Activated CD4-positive, alpha-beta T cell treated with anti-CD3 and anti-CD28 coated beads, Interleukin-2, amount 50 U/mL, for 24 hours (primary cell): ENCODE measurements at places on chromosomes 2 and 18.

GRCh38 chr2:60891180-60891579 lies 9.8 kb downstream of the REL start:
- DNase-seq, result no peak

- DNase-seq, result no peak
Observed at GRCh38 chr2:182300608-182301007, 126.2 kb downstream of the PDE1A start.

DNA sequence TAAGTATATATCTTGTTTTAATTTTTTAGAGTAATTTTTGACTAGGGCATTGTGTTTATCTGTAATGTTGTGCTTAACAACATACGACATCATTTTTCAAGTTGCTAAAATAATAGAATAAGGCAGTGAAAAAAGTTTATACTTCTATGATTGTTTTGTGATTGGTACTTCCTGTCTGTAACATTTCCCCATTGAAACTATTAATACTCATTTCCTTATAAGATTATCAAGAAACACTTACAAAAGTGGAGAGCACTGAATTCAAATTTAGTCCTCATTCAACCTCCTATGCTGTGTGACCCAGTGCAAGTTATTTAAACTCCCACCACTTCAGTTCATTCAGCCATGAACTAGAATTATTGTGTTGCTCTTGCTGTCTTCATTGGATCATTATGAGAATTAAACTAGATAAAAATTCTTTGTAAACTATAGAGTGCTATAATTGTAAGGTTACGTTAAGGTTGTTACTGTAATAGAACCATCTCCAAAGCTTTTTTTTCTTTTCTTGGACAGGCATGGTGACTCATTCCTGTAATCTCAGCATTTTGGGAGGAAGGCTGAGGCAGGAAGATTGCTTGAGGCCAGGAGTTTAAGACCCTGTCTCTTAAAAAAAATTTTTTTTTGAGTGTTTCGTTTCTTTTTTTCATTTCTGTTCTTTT lies 2.8 kb downstream of the ETAA1 start:
- DNase-seq, result no peak

DNA sequence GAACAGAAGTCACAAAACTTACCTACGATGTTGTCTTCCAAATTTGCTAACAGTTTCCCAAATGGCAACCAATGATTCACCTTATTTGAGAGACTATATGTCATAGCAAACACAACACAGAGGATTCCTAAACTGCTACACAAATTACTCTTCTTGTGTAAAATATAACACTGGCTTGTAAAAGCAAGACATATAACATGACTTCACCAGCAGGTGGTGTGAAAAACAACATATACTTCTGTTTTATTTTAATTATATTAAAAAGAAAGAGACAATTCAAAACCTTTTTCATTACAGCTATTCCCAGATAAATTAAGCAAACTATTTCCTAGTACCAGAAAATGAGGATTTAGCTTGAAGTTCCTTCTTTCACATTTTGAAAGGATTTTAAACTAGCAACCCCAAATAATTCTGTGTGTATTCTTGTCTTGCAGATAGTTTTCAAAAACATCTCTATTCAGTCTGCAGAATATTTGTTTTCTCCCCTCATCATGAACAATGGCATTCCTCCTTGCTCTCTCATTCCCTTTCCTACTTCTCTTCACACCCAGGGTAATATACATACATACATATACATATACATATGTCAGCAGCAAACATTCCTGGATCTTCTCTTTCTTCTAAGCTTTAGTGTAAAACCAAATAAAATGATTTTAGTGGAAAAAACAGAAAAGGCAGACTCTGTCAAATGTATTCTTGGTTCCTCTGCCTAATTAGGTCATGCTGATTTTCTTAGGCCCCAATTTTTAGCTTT lies 62.1 kb downstream of the SCN3A start:
- no peak for DNase-seq

GRCh38 chr18:50518787-50519546 lies 40.9 kb upstream of the MAPK4 start:
- no peak for DNase-seq

DNA sequence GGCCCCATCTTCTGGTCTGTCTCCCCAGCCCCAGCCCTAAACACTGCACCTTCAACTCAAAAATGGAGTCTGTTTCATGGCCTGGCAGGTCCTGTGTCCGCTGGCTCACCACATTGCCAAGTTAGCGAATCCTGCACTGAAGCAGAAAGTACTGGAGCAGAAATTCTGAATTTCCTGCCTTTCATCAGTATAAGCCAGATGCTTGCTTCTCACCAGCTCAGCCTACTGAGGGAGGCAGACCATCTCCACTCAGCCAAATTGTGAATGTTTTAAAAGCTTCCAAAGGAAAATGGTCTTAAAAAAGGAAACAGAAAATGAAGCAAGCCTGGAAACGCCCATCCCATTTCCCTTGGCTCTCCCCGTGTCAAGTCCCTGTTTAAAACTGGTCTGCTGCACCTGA lies 157.8 kb downstream of the C1D start:
- no peak for DNase-seq

DNA sequence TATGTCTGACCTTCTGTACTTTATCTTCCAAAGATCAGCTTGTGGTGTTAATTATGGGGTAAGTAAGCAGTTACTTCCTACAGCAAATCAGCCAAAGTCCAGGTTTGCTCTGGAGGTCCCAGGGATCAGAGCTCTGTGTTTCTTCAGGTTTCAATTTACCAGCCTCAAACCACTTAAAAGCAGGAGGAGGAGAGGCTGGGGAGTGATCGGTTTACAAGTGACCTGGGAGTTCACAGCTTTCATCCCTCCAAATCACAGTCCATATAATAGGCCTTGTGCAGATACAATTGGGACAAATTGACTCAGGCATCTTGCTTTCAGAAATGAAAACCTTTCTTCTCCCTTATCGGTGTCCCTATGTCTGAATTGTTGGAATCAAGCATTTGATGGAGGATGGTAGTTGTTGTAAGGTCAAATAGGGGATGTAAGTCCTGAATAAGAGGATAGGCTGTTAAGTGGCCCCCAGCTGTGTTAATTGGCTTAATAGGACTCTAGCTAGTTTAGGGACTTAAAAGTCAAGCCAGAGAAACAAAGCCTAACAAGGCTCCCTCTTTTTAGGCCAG lies 188.0 kb upstream of the NT5C1B start:
- no peak for DNase-seq

DNA sequence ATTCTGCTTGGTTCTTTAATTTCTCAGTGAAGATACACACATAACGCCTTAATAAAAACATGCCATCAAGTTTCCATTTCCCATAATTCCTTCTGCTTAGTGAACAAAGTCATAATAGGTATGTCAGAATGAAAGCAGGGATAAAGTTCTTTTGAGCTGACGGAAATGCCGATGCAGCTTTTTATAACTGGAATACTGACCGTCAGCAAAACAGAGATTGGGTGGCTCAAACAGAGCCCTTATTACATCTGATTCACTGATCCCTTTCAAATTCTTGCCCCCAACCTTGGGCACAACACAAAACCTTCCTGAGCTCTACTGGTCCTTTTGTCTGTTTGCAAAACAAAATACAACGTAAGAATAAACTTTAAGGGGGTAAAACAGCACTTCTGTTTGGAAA lies 140.4 kb downstream of the CDH2 start:
- no peak for DNase-seq

- DNase-seq, result no peak
Observed at GRCh38 chr2:225010804-225011203, 31.5 kb downstream of the DOCK10 start.

- DNase-seq, result no peak
Observed at GRCh38 chr18:64712035-64712434, 563.1 kb upstream of the LINC00305 start.

- DNase-seq, result no peak
Observed at GRCh38 chr18:78741381-78742217, 238.0 kb upstream of the SALL3 start.

GRCh38 chr2:18987592-18988073 lies 370.8 kb downstream of the OSR1 start:
- no peak for DNase-seq

DNA sequence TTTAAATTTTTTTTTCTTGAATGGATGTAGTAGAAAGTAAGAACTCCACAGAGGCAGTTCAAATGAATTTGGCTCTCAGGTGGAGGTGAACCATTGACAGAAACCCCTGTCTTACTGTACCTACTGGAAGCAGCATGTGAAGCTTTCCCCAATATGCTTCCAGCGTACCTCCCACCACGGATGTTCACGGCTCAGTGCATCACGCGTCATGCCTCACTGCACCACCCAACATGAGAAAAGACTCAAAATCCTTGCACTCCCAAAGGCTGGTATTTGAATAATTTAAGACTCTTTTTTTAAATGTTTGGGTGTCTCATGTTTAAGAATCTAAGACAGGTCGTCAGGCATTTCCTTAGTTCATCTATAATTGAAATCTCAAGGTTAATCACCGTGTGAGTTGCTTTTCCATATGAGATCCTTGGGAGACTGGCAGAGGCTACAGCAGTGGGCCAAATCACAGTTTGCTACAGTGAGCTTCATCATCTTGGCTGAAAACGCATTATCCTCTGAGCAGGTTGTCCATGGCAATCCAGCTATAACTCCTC lies 846.4 kb downstream of the DCDC2C start:
- no peak for DNase-seq

- DNase-seq, result no peak
Observed at GRCh38 chr18:70523792-70524182, 234.9 kb downstream of the SOCS6 start.

- DNase-seq, result no peak
Observed at GRCh38 chr2:216119146-216119545, 10.0 kb downstream of the XRCC5 start.

GRCh38 chr2:167368371-167368770 lies 480.1 kb downstream of the XIRP2 start:
- no peak for DNase-seq

- no peak for DNase-seq
Observed at GRCh38 chr2:1619556-1619955, 124.8 kb downstream of the PXDN start.

- no peak for DNase-seq
Observed at GRCh38 chr18:267380-267687, 513 bp downstream of the THOC1 start.

- DNase-seq, result no peak
Observed at GRCh38 chr2:64595397-64596176, 58.1 kb downstream of the SERTAD2 start.

- no peak for DNase-seq
Observed at GRCh38 chr18:24632158-24632988, 171.9 kb downstream of the HRH4 start.

GRCh38 chr2:109516445-109517117 lies 97.2 kb downstream of the SEPTIN10 start:
- no peak for DNase-seq

DNA sequence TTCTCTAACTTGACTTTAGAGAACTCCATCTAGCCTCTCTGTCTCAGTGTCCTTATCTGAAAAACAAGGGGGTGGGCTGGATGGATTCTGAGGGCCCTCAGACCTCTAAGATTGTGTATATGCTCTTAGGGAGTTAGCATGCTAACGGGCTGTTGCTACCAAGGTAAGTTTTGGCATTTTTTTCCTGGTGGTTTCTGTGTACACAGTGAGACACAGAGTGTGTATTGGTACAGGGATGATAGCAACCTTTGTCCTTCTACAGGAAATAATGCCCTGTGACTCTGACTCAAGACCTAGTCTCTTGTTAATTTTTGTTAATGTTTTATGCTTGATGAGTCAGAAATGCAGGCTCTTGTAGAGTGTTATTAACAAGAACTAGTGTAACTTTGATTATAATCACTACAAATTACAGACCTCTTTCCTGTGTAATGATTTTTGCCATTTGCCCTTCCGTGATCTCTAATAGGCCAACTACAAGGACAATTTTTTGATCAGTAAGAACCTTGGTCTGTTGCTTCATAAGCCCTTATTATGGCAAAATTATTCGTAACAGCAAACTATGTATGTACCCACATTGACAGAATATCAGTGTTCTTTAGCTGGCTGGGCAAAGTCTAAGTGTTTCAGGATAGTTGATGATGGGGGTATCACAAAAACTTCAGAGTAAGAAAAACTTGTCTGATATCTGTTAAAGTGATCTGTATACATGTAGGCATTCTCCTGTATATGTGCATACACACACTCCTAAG lies 89.7 kb downstream of the SPTBN1 start:
- DNase-seq, result no peak

GRCh38 chr2:12897181-12897580 lies 180.4 kb downstream of the TRIB2 start:
- DNase-seq, result no peak

- no peak for DNase-seq
Observed at GRCh38 chr2:105581555-105581944, 163.2 kb upstream of the NCK2 start.

- no peak for DNase-seq
Observed at GRCh38 chr18:49378458-49378857, 82.0 kb downstream of the DYM start.

DNA sequence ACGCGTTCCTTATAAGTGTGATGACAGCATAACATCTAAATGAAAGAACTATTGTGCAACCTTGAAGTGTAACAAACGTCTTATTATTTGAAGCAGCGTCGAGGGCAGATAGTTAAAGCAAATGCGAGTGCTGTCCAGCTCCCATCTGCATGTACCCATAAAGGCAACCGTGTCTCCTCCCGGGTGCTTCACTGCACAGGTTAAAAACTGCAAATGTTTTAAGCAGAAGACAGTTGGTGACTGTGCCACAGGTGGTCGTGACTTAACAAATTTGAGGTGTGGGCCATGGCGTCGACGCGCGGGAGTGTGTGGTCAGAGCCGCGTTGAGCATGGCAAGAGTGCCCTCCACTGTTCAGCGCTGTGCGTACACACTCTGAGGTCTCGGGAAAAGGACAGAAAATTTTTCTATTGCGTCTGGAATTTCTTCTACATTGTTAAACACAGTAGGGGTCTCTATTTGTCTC lies 6.4 kb downstream of the SALL3 start:
- no peak for DNase-seq

DNA sequence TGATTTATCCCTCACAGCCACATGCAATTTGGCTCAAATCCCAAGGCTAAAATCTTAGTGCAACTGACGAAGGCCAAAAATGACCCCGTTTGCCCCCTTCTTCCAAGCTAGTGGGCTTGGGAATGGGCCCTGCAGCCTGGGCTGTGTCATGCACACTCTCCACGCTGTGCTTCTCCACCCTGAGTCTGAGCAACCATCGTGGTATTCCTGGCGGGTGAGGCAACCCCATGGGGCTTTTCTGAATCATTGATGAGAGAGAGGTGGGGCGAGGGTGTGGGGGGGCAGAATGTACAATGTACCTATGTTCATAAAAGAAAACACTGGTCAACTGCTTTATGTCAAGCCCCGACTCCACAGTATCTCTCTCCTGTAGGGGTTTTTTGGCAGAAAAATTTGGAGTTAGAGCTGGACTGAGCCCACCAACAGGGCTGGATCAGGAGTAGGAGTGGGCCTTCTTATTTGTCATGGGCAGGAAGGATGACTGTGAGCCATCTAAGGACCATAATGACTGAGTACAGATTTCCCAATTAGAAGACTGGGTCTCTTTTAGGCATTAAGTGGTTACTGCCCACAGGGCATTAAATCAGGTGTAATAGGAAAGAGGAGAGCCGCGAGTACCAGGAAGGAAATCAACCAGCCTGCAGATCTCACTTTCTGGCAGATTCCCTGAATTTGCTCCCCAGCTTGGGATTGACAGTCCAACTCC lies 8.9 kb downstream of the SULT1C2 start:
- DNase-seq, result no peak

DNA sequence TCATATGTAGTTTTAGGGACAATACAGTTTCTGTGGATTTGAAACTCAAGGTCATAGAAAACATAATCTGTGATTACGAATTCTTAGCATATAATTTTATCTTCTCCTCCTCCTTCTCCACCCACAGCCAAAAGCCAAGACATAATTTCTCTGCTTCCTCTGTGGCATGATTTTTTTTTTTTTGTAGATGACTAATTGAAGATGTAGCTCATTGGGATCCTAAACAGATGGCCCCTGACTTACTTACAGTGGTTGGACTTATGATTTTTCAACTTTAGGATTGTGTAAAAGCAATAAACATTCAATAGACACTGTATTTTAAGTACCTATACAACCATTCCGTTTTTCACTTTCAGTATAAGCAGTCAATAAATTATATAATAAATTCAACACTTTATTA lies 42.3 kb downstream of the FSIP2 start:
- DNase-seq, result no peak
